ENCODE measurements at places on chromosomes 7 and 10. TPM values are rescaled to one million over a fixed set of nuclear protein-coding genes. Genes with fewer than 3 reads are reported as not detected.

The FAM237B gene
- polyA plus RNA-seq = 0.04 TPM

The PHKG1 gene
- 16.0 TPM for polyA plus RNA-seq

The SPDYE8 gene
- polyA plus RNA-seq = not detected

The KCTD7 gene
- 18.3 TPM for polyA plus RNA-seq

The ACSM6 gene
- polyA plus RNA-seq = not detected

The SAP25 gene
- 2.7 TPM for polyA plus RNA-seq

The NUTM2E gene
- not detected for polyA plus RNA-seq

The ANKRD61 gene
- polyA plus RNA-seq = 0.31 TPM

The SMKR1 gene
- polyA plus RNA-seq = 0.38 TPM

The ZNF727 gene
- not detected for polyA plus RNA-seq

The SLC16A9 gene
- 4.2 TPM for polyA plus RNA-seq

The MASTL gene
- polyA plus RNA-seq = 5.5 TPM

The TUBB8 gene
- polyA plus RNA-seq = not detected

The EN2 gene
- not detected for polyA plus RNA-seq

The NKX2-3 gene
- polyA plus RNA-seq = 5.4 TPM

The TM9SF3 gene
- 94.2 TPM for polyA plus RNA-seq

The ELAPOR2 gene
- 8.7 TPM for polyA plus RNA-seq

The ZNRF2 gene
- polyA plus RNA-seq = 12.3 TPM

The PLEKHS1 gene
- 0.08 TPM for polyA plus RNA-seq

The OR6B1 gene
- not detected for polyA plus RNA-seq

The AQP1 gene
- 84.2 TPM for polyA plus RNA-seq

The KNDC1 gene
- polyA plus RNA-seq = 7.8 TPM

The JCAD gene
- 35.8 TPM for polyA plus RNA-seq

The GBX1 gene
- polyA plus RNA-seq = 0.91 TPM

The RBM33 gene
- polyA plus RNA-seq = 36.6 TPM

The NEUROG3 gene
- polyA plus RNA-seq = not detected

The ENKUR gene
- 0.48 TPM for polyA plus RNA-seq

The GPC2 gene
- 5.5 TPM for polyA plus RNA-seq

The TLL2 gene
- 2.0 TPM for polyA plus RNA-seq

The SPAM1 gene
- not detected for polyA plus RNA-seq

The KCNIP2 gene
- polyA plus RNA-seq = not detected

The CPVL gene
- 19.7 TPM for polyA plus RNA-seq

The ST8SIA6 gene
- polyA plus RNA-seq = 2.0 TPM
